ENCODE measurements at places on chromosomes 2 and 18. TPM values are rescaled to one million over a fixed set of nuclear protein-coding genes. Genes with fewer than 3 reads are reported as not detected.

- no peaks in the 10 kb centered on the region for H3K36me3 ChIP-seq
- no peaks in the 10 kb centered on the region for H3K4me1 ChIP-seq
- H3K4me3 ChIP-seq = no peak overlapping the region
- no peak overlapping the region for H3K27ac ChIP-seq
Observed at GRCh38 chr2:141522702-141523101, 608.1 kb downstream of the LRP1B start.

DNA sequence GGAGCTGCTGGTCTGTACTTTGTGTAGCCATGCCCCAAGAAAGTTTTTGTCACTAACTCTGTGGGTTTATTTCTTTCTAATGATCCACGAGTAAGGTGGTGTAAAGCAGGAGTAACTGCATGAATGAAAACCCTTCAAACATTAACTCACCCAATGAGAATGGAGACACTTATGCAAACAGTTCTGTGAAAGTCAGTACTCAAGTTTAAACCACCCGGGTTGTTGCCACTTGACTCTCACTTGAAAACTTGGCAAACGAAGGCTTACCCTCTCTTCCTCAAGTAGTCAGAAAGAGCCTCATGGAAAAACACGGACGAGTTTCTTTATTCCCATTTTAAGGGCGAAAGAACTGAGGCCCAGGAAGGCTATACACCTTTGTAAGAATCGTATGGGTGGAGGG lies 117.5 kb downstream of the MMADHC start:
- no peak for DNase-seq
- H3K27ac ChIP-seq = no peak overlapping the region
- no peaks in the 10 kb centered on the region for H3K27me3 ChIP-seq

GRCh38 chr18:36769172-36769571 lies 59.6 kb downstream of the TPGS2 start:
- no peak overlapping the region for H3K4me3 ChIP-seq
- no peak overlapping the region for H3K27ac ChIP-seq
- peaks cover 8% of the 10 kb centered on the region for H3K4me1 ChIP-seq
- no peaks in the 10 kb centered on the region for H3K36me3 ChIP-seq

DYSF gene
- total RNA-seq = 19.5 TPM

DNA sequence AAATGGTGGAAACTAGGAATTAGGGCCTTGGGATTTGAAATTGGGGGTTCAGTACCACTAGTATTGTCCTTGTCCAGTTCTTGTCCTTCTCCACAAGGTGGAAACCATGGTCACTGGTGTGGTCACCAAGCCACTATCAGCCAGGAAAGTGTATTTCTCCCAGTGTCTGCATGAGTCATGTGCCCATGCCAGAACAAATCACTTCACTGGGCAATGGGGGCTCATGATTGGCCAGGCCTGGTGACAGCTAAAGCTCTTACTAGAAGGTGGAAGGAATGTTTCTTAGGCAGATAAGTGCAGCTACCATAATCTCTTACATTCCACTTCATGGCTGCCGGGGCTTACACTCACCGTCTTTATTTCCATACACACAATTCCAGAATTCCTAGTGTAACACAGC lies 124.8 kb upstream of the TACR1 start:
- no peaks in the 10 kb centered on the region for H3K4me1 ChIP-seq
- no peak overlapping the region for H3K27ac ChIP-seq
- no peak overlapping the region for H3K4me3 ChIP-seq
- DNase-seq = no peak

GRCh38 chr18:59249199-59249774 lies 24.0 kb downstream of the RAX start:
- no peaks in the 10 kb centered on the region for H3K36me3 ChIP-seq
- no peak overlapping the region for H3K4me3 ChIP-seq
- H3K27me3 ChIP-seq = peaks cover 2% of the 10 kb centered on the region
- DNase-seq = peak; percentile 54

GRCh38 chr2:31011587-31011986 lies 126.7 kb downstream of the GALNT14 start:
- no peak overlapping the region for H3K4me3 ChIP-seq
- H3K27me3 ChIP-seq = no peaks in the 10 kb centered on the region
- DNase-seq = no peak
- H3K27ac ChIP-seq = no peak overlapping the region

CERS6 gene
- total RNA-seq = 13.5 TPM

HRH4 gene
- 13.9 TPM for total RNA-seq

SAG gene
- 0.12 TPM for total RNA-seq

DPP4 gene
- total RNA-seq = 1.8 TPM

- no peaks in the 10 kb centered on the region for H3K27me3 ChIP-seq
- H3K4me3 ChIP-seq = no peak overlapping the region
- no peaks in the 10 kb centered on the region for H3K4me1 ChIP-seq
- no peaks in the 10 kb centered on the region for H3K36me3 ChIP-seq
- H3K27ac ChIP-seq = no peak overlapping the region
- no peak for DNase-seq
Observed at GRCh38 chr2:30022444-30023071, 101.2 kb upstream of the ALK start.

- H3K27me3 ChIP-seq = no peaks in the 10 kb centered on the region
- H3K4me3 ChIP-seq = no peak overlapping the region
- peaks cover 7% of the 10 kb centered on the region for H3K4me1 ChIP-seq
- H3K36me3 ChIP-seq = no peaks in the 10 kb centered on the region
Observed at GRCh38 chr2:71538241-71538640, 84.9 kb downstream of the DYSF start.

DNA sequence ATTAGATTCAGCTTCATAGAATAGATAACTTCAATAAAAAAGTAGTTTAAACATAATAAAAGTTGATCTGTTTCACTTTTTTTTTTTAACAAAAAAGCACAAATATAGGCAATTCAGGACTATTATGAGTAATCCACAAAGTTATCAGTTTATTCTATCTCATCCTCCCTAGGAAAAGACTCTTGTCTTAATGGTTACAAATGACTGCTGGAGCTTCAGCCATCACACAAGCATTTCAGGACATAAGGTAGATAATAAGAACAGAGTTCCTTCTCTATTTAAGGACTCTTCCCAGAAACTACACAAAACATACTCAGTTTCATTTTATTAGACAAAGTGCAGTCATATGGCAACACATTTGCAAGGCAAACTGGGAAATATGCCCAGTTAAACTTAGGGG lies 357.6 kb upstream of the SETBP1 start:
- no peaks in the 10 kb centered on the region for H3K4me1 ChIP-seq
- DNase-seq = no peak
- H3K4me3 ChIP-seq = no peak overlapping the region
- no peaks in the 10 kb centered on the region for H3K27me3 ChIP-seq
- H3K27ac ChIP-seq = no peak overlapping the region

DNA sequence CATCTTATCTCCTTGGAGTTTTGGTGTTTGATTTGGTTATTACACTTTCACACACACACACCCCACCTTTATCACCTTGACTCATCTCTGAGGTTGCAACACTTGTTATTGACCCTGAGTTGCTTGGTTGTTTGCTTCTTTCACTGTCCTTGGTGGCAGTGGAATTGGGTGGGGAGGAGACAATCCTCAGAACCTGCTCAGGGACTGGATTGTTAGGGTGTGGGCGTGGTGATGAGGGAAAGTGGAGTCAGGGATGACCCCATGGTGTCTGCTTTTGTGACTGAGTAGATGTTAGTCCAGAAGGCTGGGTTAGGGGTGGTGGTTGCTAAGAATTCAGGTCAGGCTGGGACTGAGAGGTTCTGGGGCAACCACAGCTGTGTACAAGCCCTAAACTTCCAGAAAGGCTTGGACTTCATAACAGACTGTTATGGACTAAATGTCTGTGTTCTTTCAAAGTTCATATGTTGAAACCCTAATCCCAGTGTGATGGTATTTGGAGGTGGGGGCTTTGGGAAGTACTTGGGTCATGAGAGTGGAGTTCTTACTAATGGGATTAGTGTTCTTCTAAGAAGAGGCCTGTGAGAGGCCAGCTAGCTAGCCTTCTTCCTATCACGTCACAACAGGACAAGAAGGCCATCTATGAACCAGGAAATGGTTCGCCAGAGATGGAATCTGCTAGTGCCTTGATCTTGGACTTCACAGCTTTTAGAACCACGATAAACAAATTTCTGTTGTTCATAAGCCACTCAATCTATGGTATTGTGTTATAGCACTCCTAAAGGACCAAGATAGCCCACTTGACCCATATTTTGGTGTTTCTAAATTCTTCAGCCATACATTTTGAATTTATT lies 3.4 kb upstream of the DIS3L2 start:
- no peaks in the 10 kb centered on the region for H3K27me3 ChIP-seq
- H3K27ac ChIP-seq = no peak overlapping the region
- peaks cover 17% of the 10 kb centered on the region for H3K4me1 ChIP-seq
- no peaks in the 10 kb centered on the region for H3K36me3 ChIP-seq

FEV gene
- not detected for total RNA-seq
